GM12864 (cell line): ENCODE measurements at places on chromosomes 3 and 15.
A peak's percentile ranks its signal among the peaks of the same experiment; 100 is the strongest.

- DNase-seq: no peak
Observed at GRCh38 chr3:197189623-197190022, 108.8 kb downstream of the DLG1 start.

DNA sequence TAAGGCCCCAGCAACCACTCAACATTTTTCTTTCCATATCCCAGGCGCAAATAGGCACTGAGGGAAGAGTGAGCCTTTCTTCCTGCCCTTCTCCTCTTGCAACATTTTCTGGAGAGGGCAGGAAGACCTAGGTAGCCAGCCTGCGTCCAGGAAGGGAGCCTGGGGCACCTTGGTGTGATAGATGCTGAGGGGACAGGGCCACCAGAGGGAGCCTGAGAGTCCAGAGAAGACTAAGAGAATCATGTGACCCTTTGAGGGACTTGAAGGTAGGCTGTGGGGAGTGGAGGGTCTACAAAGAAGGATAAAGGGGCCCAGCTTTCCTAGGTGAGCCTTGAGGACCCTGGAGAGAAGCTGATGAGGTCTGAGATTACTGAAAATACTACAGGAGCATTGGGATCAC, 346.6 kb downstream of the CNTN6 start:
- DNase-seq: no peak

DNA sequence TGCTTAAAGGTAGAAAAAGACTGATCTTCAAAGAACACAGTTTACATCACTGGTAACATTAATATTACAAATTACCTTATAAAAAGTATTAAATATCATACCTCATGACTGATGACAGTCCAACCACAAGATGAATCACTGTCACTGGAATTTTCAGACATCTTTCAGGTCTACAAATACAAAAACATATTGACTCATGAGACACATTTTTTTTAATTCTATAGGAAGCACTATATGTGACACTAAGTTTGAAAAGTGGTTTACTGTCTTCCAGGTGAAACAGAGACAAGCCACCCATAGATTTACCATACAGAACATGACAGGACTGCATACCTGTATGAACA, 18.9 kb downstream of the CCPG1 start:
- no peak for DNase-seq

- DNase-seq: no peak
Observed at GRCh38 chr3:136678981-136679380, 73.2 kb downstream of the STAG1 start.

- DNase-seq: no peak
Observed at GRCh38 chr3:178318340-178318739, 217.9 kb upstream of the KCNMB2 start.

- no peak for DNase-seq
Observed at GRCh38 chr3:46670000-46670890, 23.2 kb downstream of the ALS2CL start.

DNA sequence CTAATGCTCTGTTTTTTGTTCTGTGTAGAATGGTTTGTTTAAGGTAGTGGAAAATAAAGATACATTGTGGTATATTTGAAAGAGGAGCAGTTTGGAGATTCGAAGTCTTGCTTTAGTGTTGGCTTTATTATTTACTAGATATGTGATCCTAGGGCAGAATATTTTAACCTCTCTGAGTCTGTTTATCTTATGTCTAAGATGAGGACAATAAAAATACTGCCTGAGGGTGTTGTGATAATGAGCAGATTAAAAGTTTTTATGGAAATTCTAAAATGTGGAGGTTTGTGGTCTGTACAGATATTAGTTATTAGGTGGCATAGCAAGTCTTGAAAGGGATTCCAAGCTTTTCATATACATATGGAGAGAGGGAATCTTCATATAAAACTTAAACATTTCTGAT, 15.0 kb downstream of the TCF12 start:
- DNase-seq: no peak

DNA sequence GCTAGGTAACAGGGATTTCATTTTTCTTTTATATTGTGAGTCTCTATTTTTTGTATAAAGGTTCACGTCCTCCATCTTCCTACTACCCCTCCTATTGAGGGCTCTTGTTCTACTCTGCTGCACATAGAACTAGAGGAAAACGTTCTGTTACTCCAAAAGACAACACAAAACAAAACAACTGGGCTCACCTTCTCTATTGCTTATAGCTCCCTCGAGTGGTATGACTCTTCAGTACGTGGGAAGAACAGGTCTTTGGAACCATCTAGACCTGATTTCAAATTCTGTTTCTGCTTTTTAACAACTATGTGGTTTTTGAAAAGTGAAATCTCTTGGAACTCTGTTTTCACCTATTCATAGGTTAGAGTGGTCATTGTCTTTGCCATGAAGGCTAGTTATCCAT, 515.3 kb downstream of the SOX2 start:
- DNase-seq: no peak

DNA sequence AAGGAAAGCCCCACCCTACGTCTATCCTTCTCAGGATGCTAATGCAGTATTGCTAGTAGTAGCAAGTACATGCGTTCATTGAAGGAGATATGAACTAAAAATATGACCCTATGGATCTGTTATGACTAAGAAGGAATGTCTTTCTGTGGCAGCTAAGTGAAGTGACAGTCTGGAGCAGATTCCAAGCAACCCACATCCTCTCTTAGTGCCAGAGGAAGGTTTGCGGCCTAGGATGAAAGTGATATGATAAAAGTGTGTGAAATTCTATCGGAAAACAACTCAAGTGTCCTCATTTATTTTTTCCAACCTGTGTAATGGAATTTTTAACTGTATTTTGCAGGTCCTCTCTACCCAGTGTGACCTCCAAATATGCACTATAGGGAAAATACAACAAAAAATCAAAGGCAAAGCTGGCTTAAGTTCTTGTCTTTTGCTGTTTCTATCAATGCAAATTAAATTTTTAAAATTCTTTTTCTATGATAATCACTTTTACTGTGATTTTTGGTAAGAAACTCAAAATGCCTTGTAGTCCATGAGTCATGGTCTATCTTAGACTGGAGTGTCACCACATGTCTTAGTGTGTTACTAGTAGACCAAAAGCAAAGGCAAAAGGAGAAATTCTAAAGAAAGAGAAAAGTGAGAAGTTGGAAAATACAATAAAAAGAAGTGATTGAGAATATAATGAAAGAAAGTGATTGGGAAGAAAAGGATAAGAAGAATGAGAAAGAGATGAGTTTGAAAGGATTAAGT, 161.2 kb upstream of the TMCO5A start:
- no peak for DNase-seq

GRCh38 chr15:80246425-80246894, 5.6 kb downstream of the CTXND1 start:
- DNase-seq: no peak

GRCh38 chr3:1197051-1197450, 104.2 kb downstream of the CNTN6 start:
- no peak for DNase-seq

DNA sequence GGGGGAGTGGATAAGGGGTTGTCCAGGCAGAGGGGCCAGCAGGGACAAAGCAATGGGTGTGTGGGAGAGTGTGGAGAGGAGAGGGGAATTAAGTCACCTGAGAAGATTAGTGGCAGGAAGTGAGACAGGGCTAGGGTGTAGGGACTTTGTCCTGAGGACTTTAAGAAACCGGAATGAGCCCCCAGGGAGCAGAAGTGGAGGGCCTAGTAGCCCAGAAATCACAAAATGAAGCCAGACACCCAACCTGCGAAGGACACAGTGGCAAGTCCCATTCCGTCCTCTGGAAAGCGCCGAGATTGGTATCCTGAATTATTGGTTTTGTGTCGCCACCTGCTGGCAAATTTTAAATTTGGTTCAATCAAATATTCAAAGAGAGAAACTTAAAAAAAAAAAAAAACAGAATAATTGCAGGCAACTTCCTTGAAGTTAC, 78.0 kb upstream of the SLC25A36 start:
- DNase-seq: peak; percentile 31

DNA sequence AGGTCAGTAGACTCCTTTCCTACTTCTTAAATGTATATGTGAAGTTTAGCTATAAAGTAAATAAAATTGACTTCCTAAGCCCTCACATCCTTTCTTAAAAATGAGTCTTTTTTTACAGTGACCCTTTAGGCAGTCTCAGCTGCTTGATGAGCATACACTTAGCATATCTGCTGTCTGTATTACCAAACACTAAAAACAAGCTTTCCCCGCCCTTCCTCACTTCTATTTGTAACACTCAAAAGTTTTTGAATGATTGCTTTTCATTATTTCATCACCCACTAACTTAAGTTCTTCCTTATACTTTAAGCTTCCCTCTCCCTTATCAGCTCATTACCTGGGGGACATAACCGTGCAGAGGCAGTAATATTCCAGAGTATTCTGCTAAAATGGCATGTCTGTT, 89.4 kb downstream of the PLOD2 start:
- DNase-seq: no peak

DNA sequence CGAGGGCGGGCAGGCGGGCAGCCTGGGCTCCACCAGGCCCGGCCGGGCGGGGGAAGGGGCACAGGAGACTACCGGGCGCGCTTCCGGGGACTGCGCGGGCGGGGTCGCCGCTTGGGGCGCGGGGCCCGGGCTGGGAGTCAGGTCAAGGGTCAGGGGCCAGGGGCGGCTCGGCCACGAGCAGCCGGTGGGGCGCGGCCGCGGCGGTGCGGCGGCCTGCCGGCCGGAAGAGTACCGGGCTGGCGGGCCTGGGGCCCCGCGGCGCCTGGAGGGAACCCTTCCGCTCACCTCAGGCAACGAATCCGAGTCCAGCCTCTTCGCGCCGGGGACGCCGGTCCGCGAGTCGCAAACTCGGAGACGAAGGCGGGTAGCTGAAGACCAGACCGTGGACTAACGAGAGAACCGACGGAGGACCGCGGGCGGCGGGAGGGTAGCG, 225 bp downstream of the RHOA start:
- no peak for DNase-seq

- DNase-seq: peak; percentile 5
Observed at GRCh38 chr3:172836390-172836997, 86.0 kb downstream of the ECT2 start.
